ENCODE measurements at places on chromosomes 11 and 22.

GRCh38 chr11:69969890-69970784, 108.0 kb upstream of the ANO1 start:
- no peak for DNase-seq

DNA sequence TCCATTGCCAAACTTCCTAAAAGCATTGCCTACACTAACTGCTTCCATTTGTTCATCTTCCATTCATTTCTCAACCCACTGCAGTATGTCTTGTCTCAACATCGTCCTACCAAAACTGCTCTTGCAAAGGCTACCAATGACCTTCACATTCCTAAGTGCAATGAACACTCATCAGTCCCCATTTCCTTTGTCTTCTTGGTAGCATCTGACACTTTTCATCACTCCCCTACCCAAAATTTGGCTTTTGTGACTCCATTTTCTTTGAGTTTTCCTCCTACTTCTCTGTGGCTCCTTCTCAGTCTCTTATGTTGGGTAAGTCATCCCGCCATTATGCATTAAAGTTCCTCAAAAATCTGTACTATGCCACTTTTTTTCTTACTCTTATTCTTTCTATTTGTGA, 135.4 kb downstream of the CCDC81 start:
- DNase-seq = no peak

DNA sequence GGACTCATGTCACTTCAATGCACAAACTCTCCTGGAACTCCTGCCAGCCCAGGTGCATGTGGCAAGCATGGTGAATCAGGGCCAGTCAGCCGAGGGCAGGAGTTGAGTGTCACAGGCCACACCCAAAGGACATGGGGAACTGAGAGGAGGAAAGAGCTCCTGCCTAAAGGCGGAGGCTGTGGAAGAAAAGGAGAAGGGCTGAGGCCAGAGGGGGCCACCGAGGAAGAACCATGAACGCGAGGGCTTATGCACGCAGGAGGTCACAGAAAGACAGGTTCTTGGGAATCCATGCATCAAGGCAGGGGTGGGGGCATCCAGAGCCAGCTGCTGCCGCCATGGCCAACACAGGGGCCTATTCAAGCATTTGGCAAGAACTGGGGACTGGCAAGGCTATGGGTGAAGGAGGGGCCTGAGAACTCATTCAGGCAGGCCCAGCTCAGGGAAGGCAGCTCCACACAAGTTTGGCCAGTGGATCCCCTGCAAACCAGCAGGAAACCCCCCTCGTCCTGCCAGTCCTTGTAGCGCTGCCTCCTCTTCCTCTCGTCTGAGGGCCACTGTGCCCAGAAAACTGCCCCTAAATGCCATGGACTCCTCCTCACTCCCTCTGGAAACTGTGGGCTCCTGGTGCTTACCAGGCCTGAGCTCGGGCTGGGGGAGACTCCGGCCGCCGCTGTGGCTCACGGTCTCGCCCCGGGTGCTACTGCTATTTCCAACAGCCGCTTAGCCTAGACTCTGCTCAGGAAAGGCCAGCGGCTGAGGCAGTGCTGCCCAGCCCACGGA, 15.4 kb downstream of the PPM1F start:
- DNase-seq = no peak

- DNase-seq = no peak
Observed at GRCh38 chr11:133753150-133753549, 92.2 kb downstream of the SPATA19 start.

- no peak for DNase-seq
Observed at GRCh38 chr11:4851033-4851432, 2.0 kb upstream of the OR51S1 start.

DNA sequence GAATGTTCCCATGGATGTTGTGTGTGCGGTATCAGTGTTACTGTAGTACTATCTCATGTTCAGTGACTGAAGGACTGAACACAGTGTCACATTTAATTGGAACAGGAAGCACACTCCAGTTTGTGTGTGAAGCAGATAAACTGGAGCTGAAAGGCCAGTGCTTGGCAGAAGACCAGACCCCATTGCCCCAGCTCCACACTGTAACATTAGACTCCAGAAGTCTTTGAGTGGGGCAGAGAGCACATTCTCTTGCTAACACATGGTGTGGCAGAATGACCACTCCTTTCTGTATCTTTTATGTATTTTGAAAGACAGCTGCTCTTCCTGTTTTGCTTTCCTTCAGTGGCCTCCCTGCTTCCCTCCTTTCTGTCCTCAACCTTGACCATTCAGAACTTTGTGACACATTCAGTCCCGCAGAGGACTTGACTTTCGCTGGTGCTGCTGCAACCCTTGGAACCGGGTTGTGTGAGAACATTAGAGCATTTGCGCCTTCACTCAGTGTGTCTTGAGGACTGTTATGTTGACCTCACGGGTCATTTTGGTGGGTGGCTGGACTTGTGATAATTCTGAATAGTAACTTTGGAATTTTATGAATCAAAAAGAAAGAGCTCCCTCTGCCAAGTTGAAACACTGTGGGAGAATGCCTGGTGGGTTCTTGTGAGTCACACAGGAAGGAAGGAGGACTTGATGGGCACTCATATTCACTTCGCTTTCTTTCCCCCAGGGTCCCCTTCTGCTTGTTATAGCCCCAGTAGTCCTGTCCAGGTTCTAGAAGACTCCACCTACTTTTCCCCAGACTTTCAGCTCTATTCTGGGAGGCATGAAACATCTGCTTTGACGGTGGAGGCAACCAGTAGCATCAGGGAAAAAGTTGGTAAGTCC, 26.4 kb downstream of the AMOTL1 start:
- no peak for DNase-seq

- no peak for DNase-seq
Observed at GRCh38 chr11:5521540-5521939, 5.0 kb upstream of the UBQLNL start.

GRCh38 chr11:37107415-37107814, 509.4 kb upstream of the RAG2 start:
- no peak for DNase-seq

DNA sequence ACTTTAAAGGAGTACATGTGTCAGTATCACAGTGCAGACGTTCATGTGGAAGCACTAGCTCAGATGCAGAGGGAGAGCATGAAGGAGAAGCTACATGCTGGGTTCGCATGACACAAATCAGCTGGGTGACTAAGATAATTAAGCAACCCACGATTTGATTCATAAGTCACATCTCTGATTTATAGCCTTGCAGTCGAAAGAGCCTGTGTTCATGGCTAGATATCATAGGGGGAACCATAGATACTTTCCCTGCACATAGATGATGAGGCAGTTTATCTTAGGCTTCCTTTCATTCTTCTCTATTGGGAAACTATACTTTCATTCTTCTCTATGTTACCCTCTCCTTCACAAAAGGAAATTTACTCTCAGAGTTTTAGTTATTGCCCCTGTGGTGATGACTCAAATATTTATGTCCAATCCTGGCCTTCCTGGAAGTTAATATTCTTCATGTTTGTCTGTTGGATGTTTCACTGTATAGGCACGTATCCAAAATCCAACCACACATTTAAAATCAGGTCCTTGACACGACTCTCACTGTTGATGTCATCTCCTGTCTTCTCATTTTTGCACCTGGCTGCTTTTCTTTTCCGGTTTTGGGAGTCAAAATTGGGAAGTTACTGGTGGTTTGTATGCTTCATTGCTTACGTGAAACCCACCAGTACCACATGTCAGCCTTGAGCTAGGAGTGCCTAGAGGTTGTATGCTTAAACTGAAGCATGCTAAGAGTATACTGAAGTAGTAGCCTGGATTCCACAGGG, 56.3 kb upstream of the SLC5A12 start:
- DNase-seq = no peak

DNA sequence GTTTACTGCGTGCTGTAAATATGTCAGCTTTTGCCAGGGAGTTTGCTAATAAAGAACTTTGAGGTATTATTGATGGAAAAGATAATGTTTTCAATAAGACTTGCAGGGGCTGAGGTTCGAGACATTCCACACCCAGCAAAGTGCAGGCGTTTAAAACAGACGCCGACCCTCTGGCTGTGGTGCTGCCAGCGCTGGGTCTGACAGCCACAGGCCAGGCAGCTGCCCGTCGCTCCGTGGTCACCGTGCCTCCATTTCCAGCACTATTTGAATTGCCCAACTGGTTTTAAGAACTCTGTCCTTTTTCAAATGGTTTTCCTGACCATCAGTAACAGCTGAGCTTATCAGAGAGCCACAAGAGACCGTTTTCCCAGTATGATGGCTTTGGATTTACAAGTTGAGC, 28.1 kb upstream of the ALX4 start:
- DNase-seq = no peak

DNA sequence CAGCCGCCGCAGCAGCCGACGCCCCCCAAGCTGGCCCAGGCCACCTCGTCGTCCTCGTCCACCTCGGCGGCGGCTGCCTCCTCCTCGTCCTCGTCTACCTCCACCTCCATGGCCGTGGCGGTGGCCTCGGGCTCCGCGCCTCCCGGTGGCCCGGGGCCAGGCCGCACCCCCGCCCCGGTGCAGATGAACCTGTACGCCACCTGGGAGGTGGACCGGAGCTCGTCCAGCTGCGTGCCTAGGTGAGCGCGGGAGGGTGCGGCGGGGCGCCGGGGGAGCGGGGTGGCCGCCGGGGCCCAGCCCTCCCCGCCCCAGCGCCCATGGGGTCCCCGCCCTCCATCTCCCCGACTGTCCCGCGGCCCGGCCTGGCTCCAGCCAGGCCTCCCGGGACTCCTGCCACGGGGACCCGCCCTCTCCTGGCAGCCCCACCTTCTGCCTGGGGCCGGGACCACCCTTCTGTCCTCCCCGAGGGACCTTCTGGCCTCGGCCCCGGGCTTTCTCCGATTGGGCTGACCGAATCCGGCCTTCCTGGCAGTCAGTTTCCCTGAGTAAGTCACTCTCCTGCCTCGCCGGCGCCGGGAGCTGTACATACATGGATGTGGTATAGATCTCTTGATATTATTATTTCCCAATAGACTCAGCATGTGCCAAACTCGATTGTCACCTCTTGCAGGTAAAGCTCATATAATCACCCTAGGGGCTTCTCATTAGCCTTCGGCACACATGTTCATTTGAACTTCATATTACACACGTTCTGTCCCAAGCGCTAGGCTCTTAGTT, 720 bp downstream of the PACS1 start:
- DNase-seq = no peak

- no peak for DNase-seq
Observed at GRCh38 chr11:134019500-134019899, 49.4 kb upstream of the JAM3 start.

- DNase-seq = peak; percentile 21
Observed at GRCh38 chr11:48002561-48002960, 22.2 kb downstream of the PTPRJ start.

DNA sequence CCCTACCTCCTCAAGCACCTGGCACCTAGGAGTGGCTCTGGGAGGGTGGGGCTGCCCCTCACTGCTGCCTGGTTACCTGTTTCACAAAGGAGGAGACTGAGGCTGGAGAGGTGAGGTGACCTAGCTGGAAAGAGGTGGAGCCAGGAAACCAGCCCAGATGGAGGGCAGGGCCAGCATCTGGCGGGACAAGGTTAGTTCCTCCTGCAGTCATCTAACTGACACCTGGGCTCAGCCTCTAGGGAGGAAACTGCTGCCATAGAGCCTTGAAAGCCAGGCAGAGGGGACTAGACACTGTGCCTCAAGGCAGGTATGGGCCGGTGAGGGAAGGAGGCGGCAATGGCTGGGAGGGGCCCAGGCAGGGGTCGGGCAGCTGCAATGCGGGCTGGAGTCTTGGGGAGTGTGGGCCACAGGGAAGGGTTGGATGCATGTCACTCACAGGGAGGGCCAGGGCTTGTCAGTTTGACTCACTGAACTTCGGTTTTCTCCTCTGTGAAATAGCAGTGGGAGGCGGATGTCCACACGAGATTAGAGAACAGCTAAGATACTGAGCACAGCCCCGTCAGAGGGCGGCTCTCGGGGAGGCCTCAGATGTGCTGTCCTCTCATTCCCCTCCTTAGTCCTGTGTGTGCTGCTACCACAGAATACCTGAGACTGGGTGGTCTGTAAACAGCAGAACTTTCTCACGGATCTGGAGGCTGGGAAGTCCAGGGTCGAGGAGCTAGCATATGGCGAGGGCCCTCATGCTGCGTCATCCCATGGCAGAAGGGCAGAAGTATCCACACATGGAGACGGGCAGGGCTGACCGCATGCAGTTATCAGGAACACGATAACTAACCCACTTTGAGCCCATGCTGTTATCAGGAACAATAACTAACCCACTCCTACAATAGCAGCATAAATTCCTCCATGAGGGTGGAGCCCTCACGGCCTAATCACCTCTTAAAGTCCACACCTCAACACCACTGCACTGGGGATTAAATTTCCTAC, 16.1 kb downstream of the MGAT3 start:
- DNase-seq = no peak

All from CD4-positive, alpha-beta T cell treated with Interleukin-6 at 100 ng/mL for 8 hours (primary cell).